ENCODE measurements at places on chromosomes 13 and 19.

- peak; percentile 42 for DNase-seq
These were observed 2.4 kb downstream of the PTPRH start for GRCh38 chr19:55206664-55207500.

DNA sequence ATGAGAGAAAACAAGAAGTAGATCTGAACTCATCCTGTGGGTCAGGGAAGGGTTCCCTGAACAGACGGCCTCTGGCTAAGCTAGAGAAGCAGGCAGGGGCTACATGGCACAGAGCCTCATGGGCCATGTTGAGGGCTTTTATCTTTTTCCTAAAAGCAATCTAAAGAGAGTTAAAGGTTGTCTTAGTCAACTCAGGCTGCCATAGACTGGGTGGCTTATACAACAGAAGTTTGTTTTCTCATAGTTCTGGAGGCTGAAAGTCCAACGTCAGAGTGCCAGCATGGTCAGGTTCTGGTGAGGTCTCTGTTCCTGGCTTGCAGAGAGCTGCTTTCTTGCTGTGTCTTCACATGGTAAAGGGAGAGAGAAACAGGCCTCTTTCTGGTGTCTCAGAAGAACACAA is 2.9 kb upstream of the MBNL2 start:
- no peak for DNase-seq

GRCh38 chr19:4390017-4390566 is 10.3 kb downstream of the SH3GL1 start:
- DNase-seq = no peak

GRCh38 chr19:30393046-30393445 is 20.9 kb downstream of the ZNF536 start:
- DNase-seq = peak; percentile 21

GRCh38 chr19:4803736-4804695 is 12.5 kb downstream of the FEM1A start:
- peak; percentile 66 for DNase-seq

DNA sequence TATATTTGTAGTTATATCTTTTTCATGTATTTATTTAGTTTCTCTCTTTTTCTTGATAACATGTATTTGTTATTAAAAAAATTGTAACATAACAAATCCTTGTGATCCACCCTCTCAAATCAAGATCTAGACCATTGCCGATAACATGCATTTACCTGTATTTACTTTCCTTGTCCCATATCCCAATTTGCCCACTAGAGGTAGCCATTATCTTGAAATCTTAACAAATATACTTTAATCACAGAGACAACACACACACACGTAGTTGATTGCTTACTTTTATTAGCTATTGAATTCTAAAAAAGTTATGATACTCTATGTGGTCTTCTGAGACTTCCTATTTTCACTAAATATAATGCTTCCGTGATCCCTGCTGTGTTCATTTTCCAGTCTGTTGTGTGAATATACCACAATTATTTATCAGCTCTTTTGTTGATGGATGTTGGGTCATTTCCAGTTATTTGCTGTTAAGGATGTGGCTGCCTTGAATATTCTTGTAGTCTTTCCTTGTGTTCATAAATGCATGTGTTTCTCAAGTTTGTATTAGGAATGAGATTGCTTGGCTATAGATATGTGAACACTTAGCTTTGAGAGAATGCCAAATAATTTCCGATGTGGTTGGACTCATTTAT is 31.3 kb upstream of the ZMYM2 start:
- peak; percentile 3 for DNase-seq
